ENCODE measurements at places on chromosomes 2 and 18.

DNA sequence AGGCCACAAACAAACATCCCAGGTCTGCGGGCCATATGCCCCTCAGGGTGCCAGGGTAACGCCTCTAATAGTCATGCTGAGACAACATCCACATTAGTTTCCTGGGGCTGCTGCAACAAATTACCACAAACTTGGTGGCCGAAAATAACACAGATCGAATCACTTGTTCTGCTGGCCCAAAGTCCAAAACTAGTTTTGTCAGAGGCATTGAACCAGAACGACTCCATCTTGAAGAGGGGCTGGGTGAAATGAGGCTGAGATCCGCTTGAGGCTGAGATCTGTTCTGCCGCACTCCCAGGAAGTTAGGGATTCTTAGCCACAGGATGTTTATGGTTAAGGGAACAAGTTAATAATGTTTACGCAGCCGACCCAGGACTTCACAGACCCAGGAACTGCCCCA is 66.7 kb downstream of the COPS8 start:
- DNase-seq = no peak

DNA sequence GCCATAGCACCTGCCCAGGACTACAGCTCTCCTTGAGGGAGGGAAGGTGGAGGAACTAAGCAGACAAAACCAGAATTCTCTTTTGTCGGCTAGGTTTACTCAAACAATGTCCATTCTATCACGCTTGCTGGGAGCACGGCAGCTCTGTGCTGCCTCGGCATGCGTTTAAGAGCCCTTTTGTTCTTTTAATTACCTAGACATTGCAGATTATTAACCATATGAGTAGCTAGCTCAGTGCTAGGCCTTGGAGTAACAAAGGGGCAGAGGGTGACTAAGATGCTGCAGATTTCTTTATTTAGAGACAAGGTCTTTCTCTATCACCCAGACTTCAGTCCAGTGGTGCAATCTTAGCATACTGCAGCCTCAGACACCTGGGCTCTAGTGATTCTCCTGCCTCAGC is 11.1 kb downstream of the MSGN1 start:
- DNase-seq = no peak

GRCh38 chr18:62460851-62461300 is 61.9 kb upstream of the ZCCHC2 start:
- no peak for DNase-seq

DNA sequence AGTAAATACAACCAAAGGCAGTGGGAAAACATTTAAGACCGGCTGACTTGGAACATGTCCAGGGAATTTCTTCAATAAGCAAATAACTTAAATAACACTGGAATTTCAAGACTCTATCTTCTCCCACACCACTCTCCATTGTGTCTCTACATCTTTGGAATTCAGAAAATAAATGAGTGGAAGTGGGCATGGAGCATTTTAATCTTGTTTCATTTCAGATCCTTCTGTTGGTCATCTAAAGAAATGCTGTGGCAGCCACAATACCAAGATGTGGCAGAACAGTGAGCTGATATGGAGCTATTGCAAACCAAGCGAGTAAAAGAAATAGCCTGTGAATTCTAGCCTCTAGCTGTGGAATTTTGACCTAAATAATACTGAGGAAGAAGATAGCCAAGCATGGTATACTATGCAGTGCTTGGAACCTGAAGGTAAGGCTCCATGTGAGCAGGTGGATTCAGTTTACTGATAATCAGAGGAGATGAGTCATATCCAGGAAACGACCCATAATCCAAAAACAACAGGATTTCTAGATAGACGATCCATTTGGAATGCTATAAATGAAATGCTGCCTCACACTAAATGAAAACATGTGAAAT is 157.1 kb upstream of the SCN7A start:
- DNase-seq = no peak

- DNase-seq = no peak
Observed at GRCh38 chr2:161250864-161251436, 57.3 kb upstream of the PSMD14 start.

- DNase-seq = no peak
Observed at GRCh38 chr2:167689444-167689843, 558.0 kb downstream of the STK39 start.

All from cortex of kidney (tissue), 1 donor.